Suppressor macrophage treated with lipopolysaccharide for 1 hour (primary cell): ENCODE measurements at places on chromosomes 1 and 21.
A peak's percentile ranks its signal among the peaks of the same experiment; 100 is the strongest.

- DNase-seq, result no peak
Observed at GRCh38 chr1:38529391-38529790, 330.2 kb downstream of the RRAGC start.

- DNase-seq, result no peak
Observed at GRCh38 chr1:5620418-5620817, 371.8 kb downstream of the NPHP4 start.

- no peak for DNase-seq
Observed at GRCh38 chr1:103250441-103250861, 142.1 kb upstream of the COL11A1 start.

- DNase-seq, result peak; percentile 7
Observed at GRCh38 chr1:4344065-4344732, 310.2 kb upstream of the AJAP1 start.

- peak; percentile 92 for DNase-seq
Observed at GRCh38 chr1:36187800-36188593, 32.0 kb downstream of the MAP7D1 start.

DNA sequence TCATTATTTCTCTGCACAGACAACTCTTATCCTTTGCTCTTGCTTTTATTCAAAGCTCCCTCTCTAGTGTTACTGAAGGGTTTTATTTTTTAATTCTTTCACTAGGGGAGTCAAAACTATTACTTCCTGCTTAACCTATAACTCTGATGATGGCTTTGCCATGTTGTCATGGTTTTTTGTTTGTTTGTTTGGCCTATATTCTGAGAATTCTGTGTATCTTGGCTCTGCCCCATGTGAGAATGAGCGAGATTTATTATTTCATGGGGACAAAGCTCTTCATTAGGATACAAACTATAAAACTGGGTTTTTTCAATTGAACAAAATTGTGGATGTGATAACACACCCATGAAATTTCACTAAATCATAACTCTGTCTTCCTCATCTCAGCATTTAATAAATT is 190.5 kb upstream of the C1orf105 start:
- no peak for DNase-seq

- DNase-seq, result no peak
Observed at GRCh38 chr1:246597971-246598370, 31.7 kb downstream of the CNST start.

DNA sequence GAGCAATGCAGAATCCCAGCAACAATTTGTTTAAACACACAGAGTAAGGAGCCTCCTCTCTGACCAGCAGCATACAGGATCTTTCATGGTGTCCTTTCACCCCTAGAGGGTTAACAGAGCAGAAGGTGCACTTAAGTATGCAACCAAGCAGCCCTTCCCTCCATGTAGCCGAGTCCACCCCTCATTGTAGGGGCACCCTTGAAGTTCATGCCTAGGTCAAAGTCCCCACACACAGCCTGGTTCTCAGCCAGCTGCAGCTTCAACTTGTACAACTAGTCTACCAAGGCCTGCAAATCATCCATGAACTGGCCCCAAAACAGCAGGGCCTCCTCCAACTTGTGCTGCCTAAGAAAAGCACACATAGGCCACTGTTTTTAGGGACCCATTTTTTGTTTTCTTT is 7.0 kb upstream of the BMP8B start:
- no peak for DNase-seq

GRCh38 chr1:173038875-173039554 is 11.7 kb downstream of the TNFSF18 start:
- DNase-seq, result peak; percentile 40

DNA sequence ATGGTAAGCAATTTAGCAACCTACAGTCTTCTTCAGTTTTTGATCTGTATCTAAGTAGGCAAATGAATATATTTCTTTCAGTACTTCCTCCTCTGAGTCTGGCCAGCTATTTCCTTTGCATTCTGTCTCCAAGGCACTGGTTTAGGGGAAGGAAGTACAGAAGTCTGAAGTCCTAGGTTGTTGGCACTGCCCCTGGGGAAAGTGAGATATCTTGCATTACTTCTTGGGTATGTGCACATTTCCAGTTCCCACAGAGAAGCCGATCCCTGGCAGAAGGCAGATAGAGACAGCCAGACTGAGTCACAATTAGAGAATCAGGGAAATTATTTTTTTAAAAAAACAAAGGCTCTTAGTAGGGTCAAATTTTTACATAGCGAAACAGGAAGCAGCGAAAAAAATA is 98.8 kb downstream of the RASAL2 start:
- peak; percentile 79 for DNase-seq

DNA sequence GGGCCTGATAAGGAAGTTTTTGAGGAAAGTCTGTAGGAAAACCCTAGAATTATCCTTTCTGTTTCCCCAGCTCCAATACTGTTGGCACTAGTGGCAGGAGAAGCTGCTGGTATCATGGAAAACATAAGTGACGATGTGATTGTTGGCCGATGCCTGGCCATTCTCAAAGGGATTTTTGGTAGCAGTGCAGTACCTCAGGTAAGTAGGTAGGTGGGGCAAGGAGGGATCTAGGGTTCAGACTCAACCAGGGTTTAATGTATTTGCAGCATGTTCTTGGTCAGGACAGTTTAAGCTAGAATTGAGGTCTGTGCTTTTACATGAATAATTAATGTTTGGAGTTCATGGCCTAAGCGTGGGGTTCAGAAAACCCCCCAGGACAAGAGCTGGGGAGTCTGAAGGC is 62.1 kb downstream of the KDM1A start:
- no peak for DNase-seq

GRCh38 chr1:211527006-211527405 is 35.0 kb upstream of the RD3 start:
- DNase-seq, result no peak

DNA sequence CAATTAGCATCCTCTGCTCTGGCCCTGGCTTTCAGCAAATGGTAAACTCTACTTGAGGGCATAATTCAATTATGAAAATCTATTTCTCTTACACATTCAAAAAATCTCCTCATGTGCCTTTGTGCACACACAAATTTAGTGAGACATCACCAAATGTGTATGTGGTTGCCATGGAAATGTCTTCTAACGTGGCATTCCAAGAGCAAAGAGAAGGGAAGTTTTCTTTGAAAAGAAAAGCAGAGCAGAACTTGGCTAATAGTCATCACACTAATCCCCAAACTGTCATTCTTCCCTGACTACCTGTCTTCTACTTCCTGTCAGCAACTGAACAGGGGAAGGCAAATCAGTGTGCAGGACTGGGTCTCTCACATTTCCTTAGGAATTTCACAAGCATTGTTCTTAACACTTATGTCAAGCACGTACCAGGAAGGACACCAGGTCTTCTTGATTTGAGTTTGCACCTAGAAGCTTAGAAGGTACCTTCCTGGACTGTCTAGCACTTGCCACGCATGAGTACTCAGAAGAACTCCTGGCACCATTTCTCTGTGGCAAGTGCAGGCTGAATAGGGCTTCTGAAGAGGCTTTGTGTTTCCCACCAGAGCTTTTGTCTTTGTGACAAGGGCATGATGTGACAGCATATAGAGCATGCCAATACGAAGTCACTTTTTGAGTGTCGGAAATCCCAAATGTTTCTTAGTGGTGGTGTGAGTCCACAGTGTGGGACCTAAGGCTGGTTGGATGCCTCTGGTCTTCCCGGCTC is 32.3 kb downstream of the MAN1C1 start:
- no peak for DNase-seq

DNA sequence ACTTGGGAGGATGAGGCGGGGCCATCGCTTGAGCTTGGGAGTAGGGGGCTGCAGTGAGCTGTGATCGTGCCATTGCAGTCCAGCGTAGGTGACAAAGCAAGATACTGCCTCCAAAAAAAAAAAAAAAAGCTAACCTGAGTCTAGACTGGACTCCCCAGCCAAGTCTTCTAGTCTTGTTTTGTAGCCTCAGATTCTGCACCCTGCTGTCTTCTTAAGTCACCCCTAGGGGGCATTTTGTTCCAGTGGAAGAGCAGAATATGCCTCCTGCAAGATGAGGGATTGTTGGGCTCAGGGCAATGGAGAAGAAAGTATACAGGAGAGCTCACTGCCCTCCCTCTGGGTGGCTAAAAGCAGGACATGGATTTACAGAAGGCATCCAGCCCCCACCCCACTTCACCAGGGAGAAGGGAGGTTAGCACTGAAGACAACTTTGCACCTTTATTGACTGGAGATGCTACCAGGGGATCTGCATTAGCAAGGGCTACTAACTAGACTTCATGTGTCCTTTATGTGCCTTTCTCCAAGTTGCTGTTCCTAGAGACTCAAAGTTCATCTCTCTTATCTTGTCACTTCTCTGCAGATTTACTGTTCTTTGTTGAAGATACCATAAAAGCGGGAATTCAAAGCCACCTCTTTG is 15.3 kb upstream of the RNF187 start:
- DNase-seq, result peak; percentile 80

DNA sequence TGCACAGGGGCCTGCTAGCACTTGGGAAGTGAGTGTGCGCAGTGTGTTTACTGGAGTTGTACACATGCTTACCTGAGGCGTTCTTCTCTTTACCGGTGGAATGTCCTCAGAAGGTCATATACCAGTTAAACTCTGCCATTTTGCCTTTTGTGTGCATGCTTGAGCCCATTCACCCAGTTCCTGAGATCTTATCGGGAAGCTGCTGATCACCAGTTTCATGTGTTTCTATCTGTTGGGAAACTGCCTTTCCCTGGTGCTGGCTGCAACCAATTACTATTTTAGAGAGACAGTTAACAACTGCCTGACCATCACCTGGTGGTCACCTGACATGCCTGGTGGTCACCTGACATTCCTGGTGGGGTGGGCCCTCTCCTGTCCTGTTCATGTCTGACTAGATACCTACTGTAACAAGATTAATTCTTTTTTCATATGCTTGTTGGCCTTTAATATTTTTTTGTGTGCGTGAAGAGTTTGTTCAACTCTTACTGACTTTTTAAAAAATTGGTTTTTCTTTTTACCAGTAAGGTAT is 137.0 kb downstream of the RASAL2 start:
- no peak for DNase-seq

DNA sequence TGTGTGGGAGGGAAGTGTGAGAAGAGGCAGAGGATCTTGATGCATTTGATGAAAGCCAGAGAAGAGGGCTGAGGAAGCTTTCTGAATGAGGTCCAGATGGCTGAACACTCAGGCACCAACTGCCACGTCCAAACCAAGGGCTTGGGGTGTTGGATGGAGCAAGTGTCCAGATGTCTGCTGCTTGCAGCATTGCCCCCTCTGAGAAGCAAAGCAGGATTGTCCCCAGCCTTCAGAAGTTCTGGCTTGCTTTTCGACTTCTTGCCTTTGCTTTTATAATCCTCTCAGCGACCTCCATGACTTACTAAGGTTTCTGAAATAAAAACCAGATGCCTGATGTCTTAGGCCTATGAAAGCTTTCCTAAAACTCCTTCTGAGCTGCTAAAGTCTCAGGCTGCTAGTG is 182.5 kb downstream of the HUNK start:
- no peak for DNase-seq

GRCh38 chr21:29450058-29450457 is 151.3 kb downstream of the BACH1 start:
- no peak for DNase-seq

GRCh38 chr1:208917281-208917680 is 666.2 kb upstream of the CAMK1G start:
- DNase-seq, result no peak

DNA sequence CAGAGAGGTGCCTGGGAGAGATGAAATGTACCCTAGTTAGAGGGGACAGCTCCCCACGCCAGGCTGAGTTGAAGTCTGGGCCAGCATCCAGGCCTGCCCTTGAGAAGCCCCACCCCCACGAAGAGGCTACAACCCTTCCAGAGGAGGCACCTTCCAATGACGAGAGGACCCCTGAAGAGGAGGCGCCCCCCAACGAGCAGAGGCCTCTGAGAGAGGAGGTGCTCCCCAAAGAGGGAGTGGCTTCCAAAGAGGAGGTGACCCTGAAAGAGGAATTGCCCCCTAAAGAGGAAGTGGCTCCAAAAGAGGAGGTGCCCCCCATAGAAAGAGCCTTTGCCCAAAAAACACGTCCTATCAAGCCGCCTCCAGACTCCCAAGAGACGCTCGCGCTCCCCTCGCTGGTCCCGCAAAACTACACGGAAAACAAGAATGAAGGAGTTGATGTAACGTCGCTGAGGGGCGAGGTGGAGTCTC is 3.1 kb downstream of the EVA1B start:
- DNase-seq, result no peak

GRCh38 chr1:198088360-198089071 is 68.3 kb upstream of the NEK7 start:
- peak; percentile 52 for DNase-seq

GRCh38 chr1:45569962-45570581 is 13.8 kb upstream of the NASP start:
- DNase-seq, result peak; percentile 87

- DNase-seq, result peak; percentile 61
Observed at GRCh38 chr1:226820941-226821718, 49.3 kb upstream of the PSEN2 start.

GRCh38 chr21:45943630-45944540 is 37.7 kb upstream of the COL6A1 start:
- no peak for DNase-seq

DNA sequence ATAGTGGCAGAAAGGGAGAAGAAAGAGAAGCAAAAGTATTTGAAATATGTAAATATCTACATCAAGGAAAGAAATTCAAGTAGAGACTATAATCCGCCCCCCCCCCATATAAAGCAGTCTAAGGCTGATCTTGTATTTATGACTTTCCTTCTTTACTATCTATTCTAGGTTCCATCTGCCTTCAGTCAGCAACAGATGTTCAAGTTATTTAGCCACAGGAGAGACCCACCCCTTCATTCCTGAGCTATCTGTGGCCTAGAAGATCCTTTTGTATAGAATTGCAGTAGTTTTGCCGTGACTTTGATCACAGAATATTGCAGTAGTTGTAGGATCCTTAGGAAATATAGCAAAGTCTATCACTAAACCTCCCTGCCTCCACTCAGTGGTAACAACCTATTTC is 10.7 kb upstream of the BSDC1 start:
- DNase-seq, result no peak
